ENCODE measurements at places on chromosomes 2 and 18.

DNA sequence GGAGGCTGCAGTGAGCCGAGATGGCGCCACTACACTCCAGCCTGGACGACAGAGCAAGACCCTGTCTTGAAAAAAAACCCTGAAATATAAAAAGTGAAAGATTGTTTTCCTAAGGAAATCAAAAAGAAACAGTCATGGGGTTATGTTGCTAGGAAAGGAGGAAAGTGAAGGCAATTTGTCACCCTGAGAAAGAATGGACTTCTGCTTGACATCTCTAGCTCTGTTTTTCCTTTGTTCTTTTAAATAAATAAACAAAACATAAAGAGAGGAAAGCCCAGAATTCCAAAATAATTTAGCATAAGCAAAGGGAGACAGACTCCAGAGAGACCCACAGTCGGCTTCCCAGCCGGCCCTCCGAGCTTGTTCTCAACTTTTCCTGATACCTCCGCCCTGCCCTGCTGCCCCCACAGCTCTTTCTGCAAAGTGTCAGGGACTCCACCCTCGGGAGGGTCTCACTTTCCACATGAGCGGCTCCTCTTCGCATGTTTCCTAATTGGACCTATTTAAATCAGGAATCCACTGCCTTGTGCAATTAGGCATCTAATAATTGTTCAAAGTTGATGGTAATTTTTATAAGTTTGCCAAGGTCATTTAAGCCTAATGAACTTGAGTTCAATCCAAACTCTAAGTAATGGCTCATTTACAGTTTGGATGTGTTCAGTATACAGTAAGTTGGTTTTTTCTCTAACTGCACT, 49.8 kb upstream of the COPS8 start:
- no peak for DNase-seq

DNA sequence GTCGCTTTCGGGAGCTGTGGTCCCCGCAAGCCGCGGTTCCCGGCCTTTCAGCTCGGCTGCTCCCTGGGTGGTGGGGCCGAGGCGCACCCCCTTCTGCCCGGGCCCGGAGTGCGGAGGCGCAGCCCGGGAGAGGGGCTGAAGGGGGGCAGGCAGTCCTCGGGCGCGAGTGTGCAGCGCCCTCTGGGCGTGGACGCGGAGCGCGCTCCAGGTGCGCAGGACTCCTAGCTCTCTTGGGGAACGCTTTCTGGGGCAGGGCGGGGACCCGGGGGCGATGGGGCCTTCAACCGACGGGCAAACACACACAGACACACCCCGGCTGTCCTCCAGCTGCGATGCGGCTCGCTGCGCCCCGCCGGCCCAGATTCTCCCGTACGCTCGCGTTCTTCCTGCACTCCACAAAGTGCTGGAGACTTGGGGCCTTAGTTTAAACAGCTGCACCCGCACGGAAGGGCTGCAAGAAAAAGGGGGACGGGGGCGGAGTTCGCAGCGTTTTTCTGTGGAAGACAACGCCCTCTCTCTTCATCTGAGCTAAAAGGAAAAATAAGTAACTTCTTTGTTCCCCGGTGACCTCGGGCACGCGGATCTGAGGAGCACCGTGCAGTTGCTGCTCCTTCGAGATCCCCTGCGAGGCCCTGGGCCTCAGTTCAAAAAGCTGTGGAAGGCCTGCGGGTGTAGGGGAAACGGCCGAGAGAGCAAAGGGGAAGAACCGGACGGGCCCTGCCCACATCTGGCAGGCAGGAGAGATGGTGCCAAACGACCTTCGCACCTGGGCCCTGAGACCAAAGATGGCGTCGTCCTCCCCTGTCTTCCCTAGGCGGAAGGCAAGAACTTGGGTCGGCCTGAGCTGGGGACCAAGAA, 593 bp upstream of the SDC1 start:
- DNase-seq = no peak

- DNase-seq = no peak
Measured at GRCh38 chr2:176115883-176116813, at the start of gene HOXD10. Gene HOXD10 (plus strand): TSS chr2:176116778. CDS start chr2:176116834, 56 bp downstream.

- DNase-seq = no peak
Measured at GRCh38 chr2:203835892-203836800, 31.4 kb upstream of the CTLA4 start.
